Muscle of leg (tissue), 16 donors: ENCODE measurements at places on chromosomes 2 and 18.

- no peak for DNase-seq
Measured at GRCh38 chr2:47799031-47799609, 16.2 kb downstream of the MSH6 start.

DNA sequence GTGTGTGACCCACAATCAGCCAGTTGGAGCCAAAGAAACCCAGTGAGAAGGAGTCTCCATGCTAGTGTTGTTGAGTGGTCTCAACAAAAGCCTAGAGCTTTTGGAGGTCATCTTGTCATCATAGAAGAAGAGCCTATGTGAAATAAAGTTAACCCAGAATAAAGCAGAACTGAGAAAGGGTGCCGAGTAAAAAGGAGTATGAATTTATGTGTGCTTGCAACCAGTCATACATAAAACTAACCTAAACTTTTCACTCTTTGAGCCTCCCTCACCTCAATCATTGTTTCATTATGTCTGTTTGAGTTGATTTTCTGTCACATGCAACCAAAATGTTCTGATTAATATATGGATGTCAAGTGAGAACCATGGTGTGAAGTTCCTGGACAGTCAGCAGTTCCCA lies 599.3 kb upstream of the ZEB2 start:
- DNase-seq = no peak

GRCh38 chr2:52404046-52404445 lies 1363.6 kb upstream of the CHAC2 start:
- no peak for DNase-seq

GRCh38 chr2:164735309-164735919 lies 106.2 kb downstream of the COBLL1 start:
- DNase-seq = no peak

DNA sequence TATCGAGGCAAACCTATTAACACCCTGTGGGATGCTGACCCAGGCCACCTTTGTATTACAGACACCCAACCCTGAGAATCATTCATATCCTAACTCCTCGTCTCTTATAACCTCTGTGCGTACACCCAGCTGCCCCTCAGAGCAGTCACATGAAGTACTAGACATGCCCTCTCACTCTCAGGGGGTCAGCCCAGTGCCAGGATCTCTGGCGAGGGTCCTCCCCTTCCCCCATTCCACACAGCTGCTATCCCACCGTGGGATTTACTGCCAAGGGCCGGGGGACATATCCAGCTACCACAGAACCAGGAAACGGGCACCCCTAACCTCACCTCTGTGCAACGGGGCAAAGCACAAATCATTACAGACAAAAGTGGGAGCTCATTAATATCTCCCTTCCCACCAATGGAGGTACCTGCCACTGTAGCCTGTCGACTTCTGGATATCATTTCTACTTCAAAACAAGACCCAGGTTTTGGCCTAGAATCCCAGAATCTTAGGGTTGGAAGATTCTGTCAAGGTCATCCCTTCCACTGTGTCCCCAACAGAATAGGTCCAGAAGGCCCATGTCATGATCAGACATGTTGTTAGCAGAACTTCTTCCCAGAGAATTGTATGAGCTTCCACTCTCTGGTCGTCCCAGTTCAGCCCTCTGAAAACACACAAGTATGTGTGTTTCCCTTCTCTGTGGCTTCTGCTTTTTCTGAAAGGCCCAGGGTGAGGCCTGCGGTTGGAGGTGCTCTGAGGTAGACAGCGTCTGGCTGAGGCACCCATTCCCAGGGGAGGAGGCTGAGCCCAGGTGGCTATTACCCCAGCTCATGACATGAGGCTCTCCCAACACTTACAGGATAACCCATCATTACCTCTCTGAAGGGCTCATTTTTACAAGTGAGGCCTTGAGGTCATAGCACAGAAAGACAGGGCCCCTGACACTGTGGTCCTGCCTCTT lies 1.7 kb downstream of the TMBIM1 start:
- no peak for DNase-seq

- no peak for DNase-seq
Measured at GRCh38 chr2:131966256-131966655, 195.5 kb downstream of the ANKRD30BL start.

DNA sequence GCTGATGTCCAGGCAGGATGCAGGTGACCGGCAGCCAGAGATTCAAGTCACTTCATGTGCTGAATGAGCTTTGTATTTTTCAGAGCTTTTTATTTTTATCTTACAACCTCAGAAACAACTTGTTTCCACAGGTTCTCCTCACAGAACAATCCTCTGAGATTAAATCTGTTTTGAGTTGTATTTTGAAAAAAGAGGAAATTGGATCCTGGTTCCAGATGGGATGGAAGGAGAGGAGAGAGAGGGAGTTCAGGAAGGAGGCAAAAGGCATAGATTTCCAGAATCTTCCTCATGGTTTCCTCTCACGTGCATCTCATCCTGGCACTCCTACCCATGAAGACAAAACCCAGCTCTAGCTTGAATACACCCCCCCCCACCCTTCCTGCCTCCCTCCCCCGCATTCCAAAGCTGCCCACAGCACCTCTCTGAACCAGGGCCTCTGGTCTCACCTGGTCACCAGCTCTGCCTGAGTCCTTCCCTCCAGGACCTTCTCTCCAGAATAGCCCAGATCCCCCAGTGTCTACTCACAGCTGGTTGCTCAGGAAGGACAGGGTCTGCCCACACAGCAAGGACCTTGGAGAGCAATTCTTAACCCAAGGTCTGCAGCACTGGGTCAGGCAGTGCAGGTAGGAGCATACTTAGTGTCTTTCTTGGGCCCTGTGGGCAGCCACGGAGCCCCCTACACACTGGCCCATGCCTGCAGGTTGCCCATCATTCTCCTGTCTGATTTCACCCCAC lies 104.7 kb downstream of the ZFP36L2 start:
- DNase-seq = peak; percentile 91

DNA sequence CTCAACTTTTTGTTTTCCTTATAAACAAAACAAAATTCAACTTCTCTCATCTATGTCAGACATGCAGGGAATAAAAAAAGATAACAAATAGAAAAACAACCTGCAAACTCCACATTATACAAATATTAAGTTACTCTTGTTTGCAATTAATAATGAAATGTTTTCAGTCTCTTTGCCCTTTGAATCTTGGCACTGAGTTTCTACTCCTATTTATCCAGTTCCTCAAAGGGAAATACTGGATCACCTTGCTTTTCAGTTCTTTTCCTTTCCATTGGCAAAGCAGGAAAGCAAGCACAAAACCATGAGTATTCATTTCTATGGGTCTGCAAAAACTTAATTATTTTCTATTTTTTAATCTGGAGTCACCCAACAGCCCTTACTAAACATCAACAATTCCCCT lies 23.6 kb downstream of the KANSL1L start:
- no peak for DNase-seq

DNA sequence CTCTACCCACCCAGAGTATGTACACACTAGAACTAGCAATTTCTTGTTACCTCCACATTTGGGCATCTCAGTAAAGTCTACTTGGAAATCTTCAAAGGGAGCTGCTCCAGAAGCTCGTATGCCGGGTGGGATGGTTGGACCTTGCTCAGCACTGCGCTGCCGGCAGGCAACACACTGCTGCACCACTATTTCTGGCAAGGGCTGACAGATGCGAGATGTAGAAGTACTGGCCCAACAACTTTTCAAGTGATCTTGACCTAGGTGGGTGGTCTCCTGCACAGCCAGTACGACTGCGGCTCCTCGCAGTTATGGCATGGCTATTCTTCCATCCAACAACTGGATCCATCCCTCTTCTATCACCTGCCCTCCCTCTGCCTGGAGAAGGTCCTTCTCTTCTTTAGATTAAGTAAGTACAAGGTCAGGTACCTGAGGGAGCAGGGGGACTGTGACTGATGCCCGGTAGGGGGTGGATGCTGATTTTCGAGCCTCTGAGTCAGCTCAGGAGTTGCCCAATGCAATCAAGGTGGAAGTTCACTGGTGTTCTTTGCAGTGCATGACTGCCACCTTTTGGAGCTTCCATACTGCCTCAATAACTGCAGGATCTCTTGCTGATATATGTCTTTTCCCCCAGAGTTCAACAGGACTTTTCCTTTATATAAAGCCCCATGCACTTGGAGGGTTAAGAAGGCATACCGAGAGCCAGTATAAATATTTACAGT lies 100.4 kb upstream of the SLC1A4 start:
- no peak for DNase-seq

- no peak for DNase-seq
Measured at GRCh38 chr2:128841803-128842202, 523.1 kb upstream of the HS6ST1 start.

GRCh38 chr2:160561551-160562295 lies 68.1 kb upstream of the RBMS1 start:
- peak; percentile 70 for DNase-seq

DNA sequence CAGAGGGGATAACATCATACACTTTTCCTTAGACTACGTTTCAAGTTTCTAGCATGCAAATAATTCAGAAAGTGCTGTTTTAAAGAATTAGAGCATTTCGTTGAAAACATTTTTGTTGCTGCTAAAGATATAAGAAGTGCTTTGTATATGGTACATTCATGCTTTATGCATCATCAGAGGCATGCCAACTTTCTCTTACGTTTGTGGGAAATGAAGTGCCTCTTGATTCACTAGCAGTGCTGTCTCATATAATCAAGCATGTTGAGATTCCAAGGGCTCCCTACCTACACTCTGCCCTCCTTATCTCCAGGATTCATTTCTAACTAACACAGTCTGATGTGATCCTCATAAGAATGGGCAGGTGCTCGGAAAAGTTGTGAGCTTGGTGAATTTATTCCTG lies 748.6 kb upstream of the DDX18 start:
- DNase-seq = no peak

DNA sequence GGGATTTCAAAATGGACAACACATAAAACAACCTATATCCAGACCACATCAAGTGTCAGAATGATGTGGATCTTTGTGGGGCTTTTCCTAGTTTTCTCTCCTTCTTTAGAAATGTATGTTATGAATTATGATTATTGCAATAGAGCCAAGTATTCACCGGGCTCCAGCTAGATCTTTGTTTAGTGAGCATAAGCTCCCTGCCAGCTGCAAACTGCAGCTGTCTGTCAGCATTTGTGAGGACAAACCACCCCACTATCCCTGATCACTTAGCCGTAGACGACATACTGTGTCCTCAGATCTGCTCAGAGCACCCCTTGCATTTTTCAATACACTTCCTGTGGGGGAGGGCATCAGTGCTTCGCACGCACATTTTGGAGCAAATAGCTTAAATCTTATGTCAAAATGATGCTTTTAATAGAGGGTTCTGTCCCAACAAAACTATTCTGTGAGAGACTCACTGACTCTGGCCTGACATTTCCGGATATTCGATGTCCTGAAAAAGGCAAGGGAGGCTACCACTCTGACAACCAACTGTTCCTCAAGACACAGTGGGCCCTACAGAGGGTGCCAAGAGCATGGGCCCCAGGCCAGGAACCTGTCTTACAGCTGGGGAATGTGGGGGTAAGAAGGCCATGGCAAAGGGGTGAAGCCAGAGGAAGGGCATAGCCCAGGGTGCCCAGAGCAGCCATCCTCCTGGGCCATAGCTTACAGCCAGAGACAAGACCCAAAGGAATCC lies 346.0 kb downstream of the ARHGAP15 start:
- peak; percentile 90 for DNase-seq

DNA sequence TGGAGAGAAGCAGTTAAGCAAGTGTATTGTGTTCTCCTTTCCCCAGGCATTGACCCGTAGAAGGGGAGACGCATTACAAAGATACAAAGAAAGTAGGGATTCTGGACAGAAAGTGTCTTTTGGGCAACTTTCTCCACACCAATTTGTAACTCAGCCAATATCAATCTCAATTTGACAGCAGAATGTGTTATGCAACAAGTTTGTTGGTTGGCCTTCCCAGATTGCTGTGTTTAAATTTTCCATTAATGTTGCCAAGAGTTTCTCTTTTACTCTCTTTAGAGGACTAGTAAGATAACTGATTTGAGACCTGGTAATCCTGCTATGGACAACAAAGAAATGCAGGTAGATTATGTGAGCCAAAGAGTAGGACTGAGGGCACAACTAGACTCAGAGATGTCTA lies 279.6 kb downstream of the ZNF804A start:
- no peak for DNase-seq

DNA sequence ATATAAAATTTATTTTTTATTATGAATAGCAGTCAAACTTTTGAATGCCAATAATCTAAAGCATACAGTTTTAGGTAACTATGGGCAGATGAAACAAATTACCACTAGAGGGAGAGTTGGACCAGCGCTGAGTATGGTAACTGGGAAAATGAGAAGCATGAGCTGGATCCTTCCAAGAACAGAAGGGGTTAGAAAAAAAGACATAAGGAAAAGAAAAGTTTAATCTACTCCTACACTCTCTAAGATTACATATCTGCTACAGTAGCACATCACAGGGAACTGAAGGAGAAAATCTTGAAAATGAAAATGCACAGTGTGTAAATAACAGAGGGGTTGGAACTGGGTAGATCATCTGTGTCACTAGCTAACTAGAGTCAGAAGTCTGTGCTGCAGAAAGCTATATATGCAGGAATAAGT lies 15.5 kb downstream of the REG3G start:
- peak; percentile 72 for DNase-seq

DNA sequence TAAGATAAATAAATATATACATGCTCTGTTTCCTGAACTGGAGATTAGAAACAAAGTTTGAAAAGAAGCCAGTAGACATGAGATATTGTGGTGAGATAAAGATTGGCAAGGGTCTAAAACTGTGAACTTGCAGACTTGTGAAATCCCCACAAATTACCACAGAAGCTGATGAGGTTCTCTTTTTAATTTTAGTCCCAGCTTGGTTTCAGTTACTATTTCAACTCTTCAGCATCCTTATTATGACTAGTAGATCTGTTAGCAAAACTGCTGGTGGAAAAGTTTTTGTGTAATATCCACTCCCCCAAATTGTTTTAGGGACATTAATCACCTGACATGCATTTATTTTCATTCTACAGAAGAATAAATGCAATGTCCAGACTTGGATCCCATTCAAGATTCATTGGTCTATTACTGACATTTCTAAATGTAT lies 20.8 kb downstream of the RASGRP3 start:
- DNase-seq = no peak

DNA sequence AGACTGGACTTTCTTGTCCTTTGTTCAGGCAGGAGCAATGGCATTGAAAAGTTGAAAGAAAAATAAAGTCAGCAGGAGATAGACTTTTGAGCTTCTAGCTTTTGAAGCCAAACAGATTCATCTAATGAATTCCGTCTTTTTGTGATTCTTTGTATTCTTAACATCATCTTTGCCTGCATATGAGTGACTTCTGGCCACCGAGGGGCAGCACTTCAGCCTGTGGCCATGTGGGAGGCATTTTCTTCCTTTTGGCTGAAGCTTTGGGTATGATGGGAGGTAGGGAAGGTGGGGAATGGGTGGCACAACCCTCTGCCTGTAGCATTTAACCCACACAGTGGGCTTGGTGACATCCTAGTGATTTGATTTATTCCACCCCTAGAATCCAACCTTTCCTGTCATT lies 220.6 kb downstream of the SETBP1 start:
- DNase-seq = no peak

GRCh38 chr2:152549423-152549822 lies 167.8 kb downstream of the PRPF40A start:
- no peak for DNase-seq

GRCh38 chr2:108355906-108356734 lies 21.6 kb upstream of the SULT1C4 start:
- DNase-seq = no peak

- DNase-seq = no peak
Measured at GRCh38 chr2:127314193-127314988, 20.4 kb upstream of the ERCC3 start.
